ENCODE measurements at places on chromosomes 3 and 15.

GRCh38 chr15:51904931-51905330, 66.6 kb downstream of the LEO1 start:
- no peak for ATAC-seq

DNA sequence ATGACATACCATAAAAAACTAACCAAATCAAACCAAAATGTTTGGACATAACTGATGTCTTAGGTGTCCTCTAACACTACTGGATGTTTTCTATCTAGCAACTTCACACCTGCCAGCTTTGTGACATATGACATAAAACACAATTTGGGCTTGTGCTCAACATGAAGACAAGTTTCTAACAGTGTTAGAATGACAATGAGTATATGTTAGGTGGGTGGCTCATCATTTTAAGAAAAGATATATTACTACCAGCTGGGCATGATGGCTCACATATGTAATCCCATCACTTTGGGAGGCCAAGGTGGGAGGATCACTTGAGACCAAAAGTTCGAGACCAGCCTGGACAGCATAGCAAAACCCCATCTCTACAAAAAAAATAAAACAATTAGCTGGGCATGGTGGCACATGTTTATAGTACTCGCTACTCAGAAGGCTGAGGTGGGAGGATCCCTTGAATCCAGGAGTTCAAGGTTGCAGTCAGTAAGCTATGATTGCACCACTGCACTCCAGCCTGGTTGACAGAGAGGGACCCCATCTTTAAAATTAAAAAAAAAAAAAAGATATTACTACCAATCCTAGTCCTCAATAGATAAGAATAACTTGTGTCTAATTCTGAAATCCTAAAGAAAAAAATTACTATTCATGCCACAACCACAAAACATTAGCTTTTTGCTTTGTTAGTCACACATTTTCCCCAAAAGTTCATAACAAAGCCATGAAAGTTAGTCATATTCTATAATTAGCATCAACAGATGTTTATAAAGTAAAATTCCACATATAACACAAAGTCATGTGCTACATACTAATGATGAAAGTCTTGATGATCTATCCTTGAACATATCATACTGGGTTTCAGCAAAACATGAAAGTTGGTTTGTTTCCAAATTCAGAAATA, 59.9 kb downstream of the LRRFIP2 start:
- peak; percentile 89 for ATAC-seq

- ATAC-seq = peak; percentile 99
Measured at GRCh38 chr15:65460741-65461347, 38.1 kb upstream of the IGDCC4 start.

DNA sequence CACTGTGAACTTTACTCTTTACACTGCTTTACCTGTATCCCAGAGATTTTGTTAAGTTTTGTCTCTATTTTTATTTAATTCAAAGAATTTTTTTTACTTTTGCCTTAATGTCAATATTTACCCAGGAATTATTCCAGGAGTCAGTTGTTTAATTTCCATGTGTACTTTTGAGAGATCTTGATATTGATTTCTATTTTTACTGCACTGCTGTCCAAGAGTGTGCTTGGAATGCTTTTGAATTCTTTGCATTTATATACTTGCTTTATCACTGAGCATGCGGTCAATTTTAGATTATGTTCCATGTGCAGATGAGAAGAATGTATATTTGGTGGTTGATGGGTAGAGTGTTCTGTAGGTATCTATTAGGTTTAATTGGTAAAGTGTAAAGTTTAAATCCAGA, 461.0 kb upstream of the GBE1 start:
- ATAC-seq = no peak

- no peak for ATAC-seq
Measured at GRCh38 chr3:194713299-194714136, 27.8 kb downstream of the FAM43A start.

DNA sequence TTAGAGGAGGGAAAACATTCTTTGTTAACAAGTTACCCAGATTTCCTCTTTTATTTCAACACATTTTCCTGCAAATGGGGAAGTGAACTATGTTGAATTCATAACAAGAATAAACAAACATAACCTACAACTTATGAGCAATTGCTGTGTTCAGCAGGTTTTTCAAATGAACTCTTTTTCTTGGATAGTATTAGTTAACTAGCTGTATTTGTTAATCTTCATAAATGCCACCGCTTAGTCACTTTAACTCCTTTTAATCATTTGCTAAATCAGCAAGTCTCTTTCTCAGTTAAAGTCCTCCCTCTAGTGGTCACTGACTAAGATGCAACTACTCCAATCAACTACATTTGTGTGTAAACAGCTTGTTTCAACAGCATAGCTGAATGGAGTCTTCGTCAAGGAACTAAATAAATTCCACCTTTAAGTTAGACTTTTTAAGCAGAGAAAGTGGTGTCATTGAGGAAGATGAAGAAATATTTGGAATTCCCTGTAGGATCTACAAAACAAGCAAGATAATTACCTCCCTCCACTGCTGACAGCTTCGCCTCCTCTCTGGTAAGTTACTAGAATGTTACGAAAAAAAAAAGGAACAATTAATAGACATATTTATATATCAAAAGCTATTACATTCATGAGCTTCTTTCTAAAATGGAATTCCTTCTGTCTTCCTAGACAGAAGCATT, 1122.0 kb downstream of the ROBO1 start:
- ATAC-seq = no peak

DNA sequence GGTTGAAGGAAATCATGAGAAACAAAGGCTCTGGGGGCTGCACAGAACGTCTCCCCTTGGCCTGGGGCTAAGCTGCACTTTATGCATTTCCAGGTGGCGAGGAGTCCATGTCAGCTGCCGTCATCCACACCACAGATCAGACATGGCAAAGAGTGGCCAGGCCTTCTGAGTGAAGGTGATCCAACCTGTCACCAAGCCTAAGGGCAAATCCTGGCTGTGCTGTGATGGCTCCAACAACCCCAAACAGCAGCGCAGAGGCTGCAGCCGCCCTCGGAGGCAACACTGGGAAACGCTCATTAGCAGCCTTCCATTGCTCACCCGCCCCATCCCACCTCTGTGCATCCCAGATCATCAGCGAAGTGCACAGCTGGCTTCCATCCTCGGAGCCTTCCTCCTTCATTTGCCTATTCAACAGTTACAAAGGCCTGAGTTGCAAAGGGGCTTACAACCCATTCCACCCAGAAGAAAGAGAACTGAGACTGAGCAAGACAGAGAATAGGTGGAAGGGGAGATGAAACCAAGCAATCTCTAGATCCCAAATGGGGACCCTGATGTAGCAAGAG, 55.7 kb downstream of the SRGAP3 start:
- no peak for ATAC-seq

DNA sequence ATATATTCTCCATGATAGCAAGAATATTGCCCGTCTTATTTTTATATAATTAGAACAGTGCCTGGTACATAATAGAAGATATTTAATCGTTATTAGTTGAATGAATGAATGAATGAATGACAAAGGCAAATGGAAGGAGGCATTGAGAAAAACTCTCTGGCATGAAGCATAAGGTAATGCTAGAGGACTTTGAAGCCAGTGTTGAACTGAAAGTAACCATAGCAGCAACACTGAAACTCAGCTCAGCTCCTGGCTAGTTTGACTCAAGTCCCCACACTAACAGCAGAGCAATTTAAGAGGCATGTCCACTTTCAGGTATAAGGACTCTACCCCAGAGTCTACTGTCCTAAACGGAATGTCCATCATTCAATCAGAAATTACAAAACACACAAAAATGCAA, 227.0 kb downstream of the CPNE4 start:
- ATAC-seq = no peak

GRCh38 chr15:66080717-66081398, 172.7 kb downstream of the MEGF11 start:
- ATAC-seq = no peak

- peak; percentile 50 for ATAC-seq
Measured at GRCh38 chr3:136196064-136196400, at the start of gene MSL2. TSS of gene MSL2 (minus strand) at chr3:136196335. CDS start at chr3:136195113, 1,222 bp downstream.

DNA sequence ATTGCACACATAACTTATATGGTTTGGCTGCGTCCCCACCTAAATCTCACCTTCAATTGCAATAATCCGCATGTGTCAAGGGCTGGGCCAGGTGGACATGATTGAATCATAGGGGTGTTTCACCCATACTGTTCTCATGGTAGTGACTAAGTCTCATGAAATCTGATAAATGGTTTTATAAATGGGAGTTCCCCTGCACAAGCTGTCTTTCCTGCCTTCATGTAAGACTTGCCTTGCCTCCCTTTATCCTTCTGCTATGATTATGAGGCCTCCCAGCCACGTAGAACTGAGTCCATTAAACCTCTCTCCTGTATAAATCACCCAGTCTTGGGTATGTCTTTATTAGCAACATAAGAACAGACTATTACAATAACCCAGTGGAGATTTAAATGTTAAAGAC, 653.9 kb downstream of the ROBO1 start:
- no peak for ATAC-seq

GRCh38 chr3:133377396-133377795, 22.5 kb upstream of the BFSP2 start:
- no peak for ATAC-seq

DNA sequence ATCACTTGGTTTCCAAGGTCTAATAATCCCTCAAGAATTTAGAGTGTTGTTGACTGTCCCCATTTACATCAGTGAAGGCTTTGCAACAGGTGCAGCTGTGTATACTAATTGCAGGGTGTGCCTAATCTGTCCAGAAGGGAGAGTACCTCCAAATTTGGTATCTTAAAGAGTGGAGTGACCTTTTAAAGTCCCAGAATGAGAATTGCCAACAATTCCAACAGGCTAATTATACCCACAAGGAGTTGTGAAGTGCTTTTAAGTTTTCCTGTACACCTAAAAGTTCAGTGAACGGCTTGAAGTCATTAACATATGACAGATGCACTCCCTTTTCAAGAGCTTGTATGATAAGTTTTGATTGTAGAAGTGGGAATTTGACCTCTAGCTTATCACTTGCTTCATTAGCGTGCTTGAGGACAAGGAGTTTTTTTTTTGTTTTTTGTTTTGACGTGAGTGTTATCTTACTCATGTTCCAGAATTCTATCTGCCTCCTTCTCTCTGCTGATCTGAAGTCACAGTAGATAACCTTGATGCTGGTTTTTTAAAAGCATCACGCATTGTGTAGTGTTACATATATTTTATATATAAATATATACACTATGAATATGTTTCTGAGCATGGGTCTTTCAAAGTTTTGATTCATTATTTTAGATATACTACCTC, 26.3 kb downstream of the CDIN1 start:
- ATAC-seq = no peak

- no peak for ATAC-seq
Measured at GRCh38 chr15:93716615-93717231, 514.6 kb upstream of the MCTP2 start.

GRCh38 chr3:64992530-64993285, 304.9 kb upstream of the ADAMTS9 start:
- no peak for ATAC-seq

- ATAC-seq = no peak
Measured at GRCh38 chr3:30253832-30254231, 352.6 kb upstream of the TGFBR2 start.

DNA sequence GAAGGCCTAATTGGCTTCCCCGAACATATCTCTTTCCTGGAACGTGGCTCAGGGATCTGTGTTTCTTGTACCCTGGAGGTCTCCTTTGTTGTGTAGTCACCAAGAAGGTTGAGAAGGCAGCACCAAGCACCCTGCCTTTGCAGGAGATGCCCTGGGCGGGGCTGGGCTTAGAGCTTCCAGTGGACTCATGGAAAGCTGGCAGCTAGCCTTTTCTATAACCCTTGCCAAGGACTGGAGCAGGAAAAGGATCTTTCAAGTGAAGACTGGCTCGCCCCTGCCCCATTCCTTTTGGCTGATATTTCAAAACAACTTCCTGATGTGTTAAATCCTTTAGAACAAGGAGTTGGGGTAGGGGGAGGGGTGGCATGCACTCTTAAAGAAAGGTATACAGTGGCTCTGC, 58.9 kb upstream of the EPHA6 start:
- ATAC-seq = no peak

DNA sequence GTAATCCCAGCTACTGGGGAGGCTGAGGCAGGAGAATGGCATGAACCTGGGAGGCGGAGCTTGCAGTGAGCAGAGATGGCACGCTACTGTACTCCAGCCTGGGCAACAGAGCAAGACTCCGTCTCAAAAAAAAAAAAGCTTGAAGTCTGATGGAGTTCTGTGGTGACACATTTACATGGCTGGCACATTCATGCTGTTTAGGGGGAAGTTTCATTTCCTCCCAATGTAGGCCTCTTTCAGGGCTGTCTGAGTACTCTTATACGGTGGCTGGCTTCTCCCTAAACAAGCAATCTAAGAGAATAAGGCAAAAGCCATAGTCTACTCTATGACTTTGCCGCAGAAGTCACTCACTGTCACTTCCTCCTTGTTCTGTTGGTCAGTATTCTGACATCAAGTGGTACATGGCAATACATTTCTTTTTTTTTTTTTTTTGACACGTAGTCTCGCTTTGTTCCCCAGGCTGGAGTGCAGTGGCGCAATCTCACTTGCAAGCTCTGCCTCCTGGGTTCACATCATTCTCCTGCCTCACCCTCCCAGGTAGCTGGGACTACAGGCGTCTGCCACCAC, 41.2 kb downstream of the OIP5 start:
- no peak for ATAC-seq

DNA sequence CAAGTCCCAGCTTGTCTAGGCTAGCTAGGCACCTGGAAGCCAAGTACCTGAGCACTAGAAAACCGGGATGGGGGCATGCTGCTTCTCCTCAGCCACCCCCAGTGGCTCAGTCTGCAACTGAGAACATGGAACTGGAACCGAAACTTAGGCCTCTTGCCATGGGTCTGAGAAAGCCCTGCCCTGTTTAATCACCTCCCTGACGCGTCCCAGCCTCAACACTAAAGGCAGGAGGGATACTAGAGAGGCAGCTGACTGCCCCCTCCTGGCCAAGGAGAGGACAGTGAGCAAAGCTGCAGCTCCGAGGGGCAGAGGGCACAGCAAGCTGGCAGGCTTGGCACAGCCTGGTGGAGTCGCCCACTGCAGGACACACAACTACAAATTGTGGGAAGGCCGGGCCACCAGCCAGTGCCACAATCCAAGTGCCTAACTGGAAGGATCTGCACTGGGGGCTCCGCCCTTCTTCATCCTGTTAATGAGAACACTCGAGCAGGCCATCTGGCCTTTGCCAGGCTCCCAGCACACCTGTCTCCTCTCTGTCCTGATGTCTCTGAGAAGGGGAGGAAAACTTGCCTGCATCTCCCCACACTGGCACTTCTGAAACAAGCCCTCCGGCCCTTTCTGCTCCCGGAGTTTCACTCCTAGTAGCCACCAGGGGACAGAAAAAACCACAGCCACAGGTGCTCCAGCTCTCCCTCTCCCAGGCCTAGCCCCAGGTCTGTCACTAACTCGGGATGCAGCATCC, 53.7 kb downstream of the BDH1 start:
- ATAC-seq = peak; percentile 90

GRCh38 chr3:36317915-36318314, 62.4 kb upstream of the STAC start:
- ATAC-seq = no peak

GRCh38 chr15:95295896-95296625, 1034.4 kb upstream of the NR2F2 start:
- ATAC-seq = no peak

GRCh38 chr3:59992578-59992977, 942.8 kb upstream of the CFAP20DC start:
- peak; percentile 50 for ATAC-seq
